ENCODE measurements at places on chromosomes 1 and 21. TPM values are rescaled to one million over a fixed set of nuclear protein-coding genes. Genes with fewer than 3 reads are reported as not detected.

The ALPL gene
- 1.5 TPM for polyA plus RNA-seq

The MINDY1 gene
- polyA plus RNA-seq = 24.5 TPM

The HES4 gene
- polyA plus RNA-seq = 10.7 TPM

DNA sequence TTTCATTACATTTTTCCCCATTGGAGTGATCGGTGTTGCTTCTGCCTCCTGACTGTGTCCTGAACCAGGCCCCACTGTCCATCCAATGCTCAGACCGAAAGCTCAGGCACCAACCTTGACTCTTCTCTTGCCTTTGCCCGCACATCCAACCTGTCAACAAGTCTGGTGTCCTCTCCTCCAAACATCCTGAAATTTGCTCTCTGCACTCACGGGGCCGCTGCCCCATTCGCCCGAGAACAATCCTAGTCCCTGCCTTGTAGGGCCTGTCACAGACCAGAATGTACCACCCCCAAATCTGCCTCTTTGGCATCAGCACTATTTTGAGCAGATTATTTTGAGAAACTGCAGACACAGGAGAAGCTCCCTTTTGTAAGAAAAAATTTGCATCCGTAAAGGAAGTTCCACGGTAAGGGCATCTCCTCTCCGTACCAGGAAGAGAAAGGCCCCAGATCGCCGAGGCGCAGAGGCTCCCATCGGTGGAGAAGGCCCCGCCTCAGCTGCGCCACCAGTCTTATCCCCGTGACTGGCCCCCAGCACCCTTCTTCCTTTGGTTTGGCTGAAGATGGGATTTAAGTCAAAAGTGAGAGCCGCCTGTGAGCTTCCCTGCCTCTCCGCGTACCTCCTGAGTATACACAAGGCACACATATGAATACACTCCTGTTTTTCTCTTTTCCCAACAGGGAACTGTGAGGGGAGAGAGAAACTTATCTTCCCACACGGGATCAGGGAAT is 7.1 kb downstream of the MORN1 start:
- no peak overlapping the region for H3K27ac ChIP-seq
- H3K27me3 ChIP-seq = no peaks in the 10 kb centered on the region
- peaks cover 8% of the 10 kb centered on the region for H3K4me1 ChIP-seq
- DNase-seq = no peak

DNA sequence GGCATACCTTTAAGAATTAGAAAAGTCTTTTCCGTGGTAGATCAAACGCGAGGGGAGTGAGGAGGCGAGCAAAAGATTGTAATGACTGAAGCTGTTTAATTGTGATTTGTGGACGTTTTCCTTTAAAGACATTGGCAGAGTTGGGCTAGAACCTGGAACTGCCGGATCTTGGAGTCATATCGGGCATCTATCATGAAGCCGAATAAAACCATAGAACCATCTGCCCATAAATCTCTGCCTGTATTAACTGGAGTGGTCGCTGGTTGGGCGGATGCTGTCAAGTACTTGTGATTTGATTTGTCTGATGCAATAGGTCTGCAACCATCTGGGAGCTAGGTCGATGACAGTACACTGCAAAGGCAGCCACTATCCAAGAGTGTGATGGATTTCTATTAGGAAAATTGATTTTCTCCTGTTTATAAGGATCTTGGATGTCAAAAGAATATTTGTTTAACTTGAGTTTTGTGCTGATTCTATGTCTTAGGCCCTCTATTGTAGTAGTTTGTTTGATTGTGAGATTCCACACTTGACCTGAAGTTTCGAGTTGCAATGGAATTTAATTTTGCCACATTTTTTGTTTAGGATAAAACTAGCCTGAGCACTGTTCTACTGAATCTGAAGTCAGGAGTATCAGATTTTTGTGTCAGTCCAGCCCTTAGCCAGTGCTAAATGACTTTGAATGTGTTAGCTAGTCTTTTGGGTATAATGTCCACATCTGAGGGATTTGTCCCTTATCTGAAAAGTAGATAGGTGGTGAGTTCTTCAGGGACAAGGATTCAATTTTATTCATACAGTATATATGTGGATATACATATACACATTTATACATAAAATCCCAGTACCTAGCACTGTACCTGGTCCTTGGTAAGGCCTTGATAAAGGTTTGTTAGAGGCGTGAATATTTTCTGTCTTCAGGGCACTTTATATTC is 1.2 kb downstream of the SARS1 start:
- H3K4me3 ChIP-seq = peak overlapping the region; percentile 84
- no peaks in the 10 kb centered on the region for H3K36me3 ChIP-seq
- no peaks in the 10 kb centered on the region for H3K27me3 ChIP-seq

DNA sequence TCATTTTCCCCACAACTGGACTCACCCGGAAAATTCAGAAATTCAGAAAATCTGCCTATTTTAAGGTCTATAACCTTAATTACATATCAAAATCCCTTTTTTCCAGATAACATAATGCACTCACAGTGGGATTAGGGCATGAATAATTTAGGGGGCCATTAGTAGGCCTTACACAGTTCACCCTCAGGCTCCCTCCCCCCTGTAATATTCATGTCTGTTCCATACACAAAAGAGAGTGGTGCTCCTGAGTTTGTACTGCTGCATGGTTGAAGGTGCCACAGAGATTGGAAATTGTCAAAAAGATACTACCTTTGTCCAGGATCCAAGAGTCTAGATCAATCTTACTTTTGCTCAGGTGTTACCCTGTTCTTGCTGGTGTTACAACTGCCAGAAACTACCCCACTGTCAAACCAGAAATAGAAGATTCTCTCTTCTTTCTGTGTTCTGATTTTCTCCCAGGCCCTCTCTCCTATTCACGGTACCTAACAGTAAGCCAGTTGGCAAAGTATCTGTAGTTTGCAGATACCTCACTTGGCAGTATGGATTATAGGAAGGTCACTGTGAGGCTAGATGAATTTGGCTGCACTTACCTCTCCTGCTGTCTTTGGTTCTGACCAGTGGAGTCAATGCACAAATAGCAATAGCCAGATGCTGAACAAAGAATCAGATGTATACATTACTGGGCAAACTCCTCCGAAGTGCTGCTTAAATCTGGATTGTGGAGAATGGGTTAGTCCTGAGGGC is 53.2 kb downstream of the C1orf198 start:
- H3K4me3 ChIP-seq = no peak overlapping the region
- H3K27ac ChIP-seq = no peak overlapping the region
- H3K27me3 ChIP-seq = no peaks in the 10 kb centered on the region
- DNase-seq = no peak

- H3K27ac ChIP-seq = no peak overlapping the region
- no peak for DNase-seq
- H3K4me3 ChIP-seq = no peak overlapping the region
- H3K27me3 ChIP-seq = no peaks in the 10 kb centered on the region
These were observed 2.2 kb upstream of the HSD3B1 start for GRCh38 chr1:119504831-119505230.

DNA sequence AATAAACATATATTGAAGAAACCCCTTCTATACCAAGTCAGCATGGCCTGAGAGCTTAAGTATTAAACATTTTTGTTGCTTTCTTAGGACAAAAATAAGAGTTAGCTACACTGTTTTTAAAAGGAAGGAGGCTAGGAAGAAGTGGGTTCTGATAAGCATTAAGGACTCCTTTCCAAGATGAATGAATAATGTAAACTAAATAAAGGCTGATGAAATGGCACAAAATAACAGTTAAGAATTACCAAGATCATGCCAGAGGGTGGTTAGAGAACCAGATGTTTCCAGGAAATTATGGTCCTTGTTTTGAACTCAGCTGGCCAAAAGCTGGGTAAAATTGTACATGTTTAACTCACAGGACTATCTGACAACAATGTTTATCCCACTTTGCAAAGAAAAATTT is 114.1 kb upstream of the ETS2 start:
- H3K4me3 ChIP-seq = no peak overlapping the region
- H3K4me1 ChIP-seq = no peaks in the 10 kb centered on the region
- no peaks in the 10 kb centered on the region for H3K36me3 ChIP-seq

DNA sequence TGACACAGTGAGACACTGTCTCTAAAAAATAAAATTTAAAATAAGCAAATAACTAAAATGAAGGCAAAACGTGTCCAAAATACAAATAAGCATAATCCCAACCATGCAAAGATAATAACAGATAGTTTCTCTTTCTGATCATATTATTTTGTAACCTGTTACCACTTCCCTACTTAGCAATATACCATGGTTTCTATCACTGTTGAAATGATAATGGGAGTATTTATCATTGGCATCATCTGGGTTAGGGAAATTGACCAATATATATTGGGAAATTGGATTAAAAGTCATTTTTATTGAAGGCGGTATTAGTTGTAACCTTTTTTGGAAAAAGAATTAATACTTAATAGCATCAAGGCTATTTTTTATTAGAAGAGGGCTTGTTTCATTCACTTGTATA is 47.0 kb downstream of the USP25 start:
- DNase-seq = no peak
- no peaks in the 10 kb centered on the region for H3K4me1 ChIP-seq
- no peak overlapping the region for H3K4me3 ChIP-seq

DNA sequence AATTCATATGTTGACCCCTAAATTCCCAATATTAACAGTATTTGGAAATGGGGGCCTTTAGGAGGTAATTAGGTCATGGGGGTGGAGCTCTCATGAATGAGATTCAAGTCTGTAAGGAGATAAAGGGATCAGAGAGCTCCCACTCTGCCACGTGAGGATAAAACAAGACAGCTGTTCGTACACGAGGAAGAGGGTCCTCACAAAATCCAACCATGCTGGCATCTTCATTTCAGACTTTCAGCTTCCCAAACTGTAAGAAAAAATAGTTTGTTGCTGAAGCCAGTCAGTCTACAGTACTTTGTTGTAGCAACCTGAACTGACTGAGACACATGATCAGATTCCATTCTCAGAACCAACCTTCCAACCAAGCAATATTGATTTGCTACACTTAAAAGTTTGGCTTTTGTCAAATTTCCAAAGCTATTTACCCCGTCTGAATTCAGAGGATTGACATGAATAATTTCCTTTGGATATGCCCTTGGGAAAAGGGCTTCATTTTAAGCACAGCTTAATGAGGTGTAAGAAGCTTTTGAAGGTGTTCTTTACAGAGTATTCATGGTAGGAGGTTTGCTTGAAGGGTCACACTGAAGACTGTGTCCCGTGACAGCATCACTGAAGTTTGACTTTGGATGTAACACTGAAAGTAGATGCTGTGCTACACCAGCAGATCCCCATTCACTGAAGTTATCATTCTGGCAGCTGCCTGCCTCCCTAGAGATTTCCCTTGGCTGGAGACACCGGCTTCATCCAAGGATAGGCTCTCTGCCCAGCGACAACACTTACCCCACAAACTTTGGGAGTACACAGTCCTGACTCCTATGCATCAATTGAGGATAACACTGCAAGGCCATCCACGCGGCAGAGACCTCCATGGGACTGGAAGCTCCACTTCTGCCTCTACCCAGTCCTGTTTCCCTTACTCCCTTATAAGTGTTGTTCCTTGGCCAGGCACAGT is 4.9 kb upstream of the OMA1 start:
- no peaks in the 10 kb centered on the region for H3K27me3 ChIP-seq
- H3K4me3 ChIP-seq = no peak overlapping the region
- H3K36me3 ChIP-seq = no peaks in the 10 kb centered on the region
- H3K4me1 ChIP-seq = peaks cover 5% of the 10 kb centered on the region
- DNase-seq = no peak

Measured in large intestine (tissue), 12 donors.